ENCODE measurements at places on chromosomes 1 and 21.

DNA sequence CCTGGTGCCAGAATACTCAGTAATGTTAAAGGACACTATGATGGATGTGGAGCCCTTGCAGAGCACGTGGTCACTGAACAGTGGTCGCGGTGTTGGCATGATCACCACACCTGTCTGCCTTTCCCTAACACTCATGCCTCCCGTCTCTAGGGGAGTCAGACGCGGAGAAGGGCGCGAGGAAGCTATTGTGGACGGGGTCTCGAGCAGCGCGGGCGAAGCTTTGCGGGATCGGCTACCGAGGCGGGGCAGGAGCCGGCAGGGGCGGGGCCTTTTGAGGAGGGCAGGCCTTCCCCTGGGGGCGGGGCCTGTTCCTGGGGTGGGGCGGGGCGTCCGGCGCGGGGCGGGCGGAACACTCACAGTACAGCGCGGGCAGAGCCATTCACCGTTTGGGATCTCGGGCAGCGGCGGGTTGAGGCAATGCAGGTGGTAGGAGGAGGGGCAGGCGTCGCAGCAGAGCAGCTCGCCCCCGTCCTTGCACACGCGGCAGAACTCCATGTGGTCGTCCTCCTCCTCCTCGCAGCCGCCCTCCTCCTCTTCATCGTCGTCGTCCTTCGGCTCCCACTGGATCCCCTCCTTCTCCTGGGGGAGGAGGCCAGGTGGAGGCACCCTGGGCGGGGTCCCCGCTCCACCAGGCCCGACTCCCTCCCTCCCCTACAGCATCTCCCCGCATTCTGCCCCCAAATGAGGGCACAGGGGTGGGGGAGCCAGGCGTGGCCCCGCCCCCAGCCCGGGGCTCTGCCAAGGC lies 31.5 kb downstream of the CHD5 start:
- peak; percentile 72 for DNase-seq

- no peak for DNase-seq
Observed at GRCh38 chr21:33168886-33169285, 60.9 kb upstream of the IFNAR2 start.

DNA sequence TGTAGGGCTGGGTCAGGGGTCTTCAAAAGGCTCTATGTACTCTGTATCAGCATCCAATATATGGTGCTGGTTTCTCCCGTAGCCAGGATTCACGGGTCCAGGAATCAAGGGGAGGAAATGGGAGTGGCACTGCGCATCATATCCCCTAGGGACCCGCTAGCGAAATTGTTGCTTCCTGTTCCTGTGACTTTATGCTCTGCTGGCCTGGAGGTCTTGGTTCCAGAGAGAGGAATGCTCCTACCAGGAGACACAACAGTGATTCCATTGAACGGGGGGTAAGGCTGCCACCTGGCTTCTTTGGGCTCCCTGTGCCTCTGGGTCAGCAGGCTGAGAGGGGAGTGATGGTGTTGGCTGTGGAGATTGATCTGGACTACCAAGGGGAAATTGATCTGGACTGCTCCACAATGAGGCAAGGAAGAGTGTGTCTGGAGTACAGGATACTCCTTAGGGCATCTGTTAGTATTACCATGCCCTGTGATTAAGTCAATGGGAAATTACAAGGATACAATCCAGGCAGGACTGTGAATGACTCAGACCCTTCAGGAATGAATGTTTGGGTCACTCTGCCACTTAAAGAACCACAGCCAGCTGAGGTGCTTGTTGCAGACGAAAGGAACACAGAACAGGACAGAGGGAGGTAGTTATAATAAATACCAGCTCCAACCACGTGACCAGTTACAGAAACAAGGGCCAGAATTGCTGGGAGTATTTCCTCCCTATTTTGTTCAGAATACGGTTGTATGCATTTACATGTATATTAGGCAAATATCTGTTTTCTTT lies 10.2 kb downstream of the SPSB1 start:
- no peak for DNase-seq

- no peak for DNase-seq
Observed at GRCh38 chr1:192824511-192824910, 15.7 kb downstream of the RGS2 start.

DNA sequence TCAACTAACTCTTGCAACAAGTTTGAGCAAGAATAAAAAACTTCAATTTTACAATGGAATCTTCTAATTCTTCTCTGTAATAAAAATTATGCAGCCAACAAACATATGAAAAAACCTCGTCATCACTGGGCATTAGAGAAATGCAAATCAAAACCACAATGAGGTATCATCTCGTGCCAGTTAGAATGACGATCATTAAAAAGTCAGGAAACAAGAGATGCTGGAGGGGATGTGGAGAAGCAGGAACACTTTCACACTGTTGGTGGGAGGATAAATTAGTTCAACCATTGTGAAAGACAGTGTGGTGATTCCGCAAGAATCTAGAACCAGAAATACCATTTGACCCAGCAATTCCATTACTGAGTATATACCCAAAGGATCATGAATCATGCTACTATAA lies 327.5 kb upstream of the LYPLAL1 start:
- no peak for DNase-seq
